NCI-H69 (cell line): ENCODE measurements at places on chromosomes 2 and 18.

DNA sequence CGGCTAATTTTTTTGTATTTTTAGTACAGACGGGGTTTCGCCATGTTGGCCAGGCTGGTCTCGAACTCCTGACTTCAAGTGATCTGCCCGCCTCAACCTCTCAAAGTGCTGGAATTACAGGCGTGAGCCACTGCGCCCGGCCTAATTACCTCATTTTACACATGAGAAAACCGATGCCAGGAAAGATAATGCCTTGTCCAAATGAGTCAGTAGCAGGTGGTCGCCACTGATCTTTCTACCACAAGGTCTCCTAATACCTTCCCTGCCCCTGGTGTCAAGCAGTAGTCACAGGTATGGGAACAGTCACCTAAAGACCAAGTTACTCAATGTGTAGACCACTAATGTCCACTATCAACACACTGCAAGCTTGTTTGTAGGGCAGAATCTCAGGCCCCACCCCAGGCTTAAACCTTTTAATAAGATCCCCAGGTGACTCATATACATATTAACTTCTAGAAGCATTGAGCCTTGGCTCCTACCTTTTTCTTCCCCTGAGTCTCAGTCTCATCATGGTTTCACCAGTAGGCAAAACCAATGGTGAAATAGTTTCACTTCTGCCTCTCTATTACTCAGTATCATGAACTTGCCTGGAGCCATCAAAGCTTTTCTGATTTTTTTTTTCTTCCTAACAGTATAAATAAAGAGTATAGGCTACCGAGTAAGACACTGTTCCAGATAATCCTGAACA is 6.9 kb upstream of the EPB41L5 start:
- no peak for DNase-seq

- DNase-seq = no peak
Observed at GRCh38 chr2:74593826-74594772, 39.6 kb downstream of the DOK1 start.

DNA sequence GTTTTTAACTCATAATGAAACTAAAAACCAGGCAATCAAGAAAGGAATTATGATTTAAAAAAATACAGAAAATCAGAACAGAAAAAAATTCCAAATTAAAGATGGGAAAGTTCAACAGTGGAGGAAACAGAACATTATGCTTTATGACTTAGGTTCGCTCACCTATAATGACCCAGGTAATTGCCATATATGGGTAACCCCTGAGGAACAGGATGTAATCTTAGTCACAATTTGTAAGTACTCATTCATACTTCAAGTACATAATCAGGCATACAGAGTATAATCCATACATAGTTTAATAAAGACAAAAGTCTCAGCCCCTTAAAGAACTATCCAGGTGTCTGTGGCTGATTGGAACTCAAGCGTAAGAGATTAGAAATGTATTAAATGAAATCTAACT is 159.6 kb downstream of the AFF3 start:
- no peak for DNase-seq

- DNase-seq = peak; percentile 60
Observed at GRCh38 chr2:226352941-226353560, 446.6 kb downstream of the IRS1 start.

GRCh38 chr2:191171708-191172355 is 21.0 kb upstream of the STAT4 start:
- no peak for DNase-seq

DNA sequence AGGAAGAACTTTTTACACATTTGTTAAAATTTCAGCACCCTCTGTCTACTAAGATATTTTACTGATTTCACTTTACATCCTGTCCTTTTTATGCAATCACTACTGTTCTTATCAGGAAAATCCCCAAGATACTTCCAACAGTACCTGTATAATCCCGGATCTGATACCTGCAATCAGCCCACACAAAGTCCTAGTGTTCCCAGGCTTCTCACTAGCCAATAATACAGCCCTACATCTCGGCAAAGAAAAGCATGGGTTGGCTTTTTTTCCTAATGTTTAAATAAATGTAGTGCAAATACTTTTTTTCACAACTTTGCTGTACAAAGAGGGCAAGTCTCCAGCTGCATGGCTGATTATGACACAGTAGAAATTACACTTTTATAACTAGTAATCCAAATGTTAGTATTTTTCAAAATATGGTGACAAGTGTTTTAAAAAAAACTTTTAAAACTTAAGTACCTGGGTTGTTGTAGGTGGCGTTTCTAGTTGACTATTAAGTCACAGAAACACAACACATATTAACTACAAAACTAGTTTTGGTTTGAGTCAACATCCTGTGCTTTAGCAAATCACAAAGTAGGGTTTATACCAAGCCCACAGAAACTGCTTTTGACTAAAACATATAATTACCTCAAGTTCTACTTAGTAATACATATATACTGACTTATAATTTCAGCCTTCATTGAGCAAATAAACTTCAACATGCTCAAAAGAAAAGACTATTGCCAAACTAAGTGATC is 19.5 kb downstream of the CNOT11 start:
- no peak for DNase-seq

- no peak for DNase-seq
Observed at GRCh38 chr2:186733414-186733813, 39.6 kb downstream of the FAM171B start.

- peak; percentile 40 for DNase-seq
Observed at GRCh38 chr2:11492720-11493119, 26.8 kb upstream of the E2F6 start.

- DNase-seq = no peak
Observed at GRCh38 chr2:221500501-221501209, 71.4 kb downstream of the EPHA4 start.

DNA sequence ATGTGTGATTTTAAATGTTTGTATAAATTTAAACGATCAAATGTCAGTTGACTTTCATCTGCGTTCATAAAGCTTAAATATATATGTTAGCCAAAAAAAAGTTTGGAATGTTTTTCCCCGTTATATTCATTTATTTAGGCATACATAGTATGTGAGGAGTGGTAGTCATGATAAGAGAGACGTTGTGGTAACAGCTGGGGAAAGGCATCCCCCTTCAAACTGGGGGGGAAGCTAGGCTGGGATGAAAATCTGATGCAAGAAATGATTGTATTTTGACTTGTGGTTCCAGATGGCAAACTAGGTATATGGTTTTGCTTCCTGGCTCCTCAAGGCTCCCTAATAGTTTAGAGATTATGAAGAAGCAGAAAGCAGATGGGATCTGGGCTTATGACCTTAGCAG is 30.1 kb downstream of the ITGA6 start:
- DNase-seq = no peak

DNA sequence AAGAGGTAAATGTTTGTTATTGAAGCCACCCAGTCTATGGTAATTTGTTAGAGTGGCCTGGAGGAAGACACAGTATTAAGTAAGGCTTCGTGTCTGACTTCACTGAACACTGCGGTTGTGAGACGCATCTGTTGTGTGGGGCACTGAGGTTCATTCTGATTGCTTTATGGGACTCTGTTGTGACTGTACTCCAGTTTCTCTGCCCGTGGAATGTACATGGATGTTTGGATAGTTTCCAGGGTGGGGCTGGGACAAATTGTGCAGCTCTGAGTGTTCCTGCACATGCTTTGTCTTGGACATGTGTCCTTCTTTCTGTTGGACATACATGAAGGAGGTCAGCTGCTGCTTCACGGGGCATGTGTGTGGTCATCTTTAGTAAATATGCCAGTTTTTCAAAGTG is 58.6 kb downstream of the ODC1 start:
- DNase-seq = no peak
